ENCODE measurements at places on chromosomes 6 and 20.

- no peak for DNase-seq
Observed at GRCh38 chr6:88144637-88145297, 21.4 kb downstream of the CNR1 start.

- no peak for DNase-seq
Observed at GRCh38 chr6:56299916-56300315, 52.5 kb upstream of the COL21A1 start.

DNA sequence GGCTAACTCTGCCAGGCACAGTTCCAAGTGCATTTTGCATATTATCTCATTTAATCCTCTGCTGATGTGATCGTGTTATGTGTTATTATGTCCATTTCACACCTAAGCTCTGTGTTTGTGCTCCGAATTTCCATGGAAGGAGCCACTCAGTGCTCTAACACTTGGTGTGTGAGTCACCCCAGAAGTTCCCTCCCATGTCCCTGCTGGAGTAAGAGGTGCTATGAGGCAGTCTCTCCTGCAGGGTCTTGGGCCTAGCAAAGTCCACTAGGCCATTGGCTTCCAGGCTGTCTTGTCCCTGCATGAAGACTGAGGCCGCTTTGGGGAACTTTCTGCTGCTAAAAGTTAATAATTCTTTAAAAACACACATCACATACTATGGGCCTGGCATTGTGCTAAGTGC is 405.9 kb upstream of the SULF2 start:
- DNase-seq: no peak

DNA sequence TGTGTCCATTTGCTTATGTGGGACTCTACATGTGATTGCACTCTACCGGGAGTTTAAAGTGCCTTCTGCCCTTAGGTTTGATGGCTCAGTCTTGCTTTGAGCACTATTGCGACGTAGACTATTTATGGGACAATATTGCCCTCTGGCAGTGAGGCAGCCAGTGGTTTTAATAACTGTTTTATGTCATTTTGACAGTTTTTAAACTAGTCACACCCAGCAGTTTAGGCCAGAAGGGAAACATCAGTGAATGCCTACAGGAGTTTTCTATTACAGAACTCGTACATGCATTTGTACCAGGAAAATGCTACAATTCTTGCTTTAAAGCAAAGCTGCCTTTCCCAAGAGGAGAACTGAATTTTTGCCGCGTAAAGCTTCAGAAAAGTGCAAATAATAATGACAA is 813.7 kb downstream of the KIF16B start:
- no peak for DNase-seq

GRCh38 chr20:8055096-8055495 is 35.5 kb upstream of the TMX4 start:
- DNase-seq: no peak

- no peak for DNase-seq
Observed at GRCh38 chr6:97668716-97669115, 385.7 kb upstream of the MMS22L start.

- no peak for DNase-seq
Observed at GRCh38 chr20:44370639-44371218, 15.2 kb downstream of the HNF4A start.

DNA sequence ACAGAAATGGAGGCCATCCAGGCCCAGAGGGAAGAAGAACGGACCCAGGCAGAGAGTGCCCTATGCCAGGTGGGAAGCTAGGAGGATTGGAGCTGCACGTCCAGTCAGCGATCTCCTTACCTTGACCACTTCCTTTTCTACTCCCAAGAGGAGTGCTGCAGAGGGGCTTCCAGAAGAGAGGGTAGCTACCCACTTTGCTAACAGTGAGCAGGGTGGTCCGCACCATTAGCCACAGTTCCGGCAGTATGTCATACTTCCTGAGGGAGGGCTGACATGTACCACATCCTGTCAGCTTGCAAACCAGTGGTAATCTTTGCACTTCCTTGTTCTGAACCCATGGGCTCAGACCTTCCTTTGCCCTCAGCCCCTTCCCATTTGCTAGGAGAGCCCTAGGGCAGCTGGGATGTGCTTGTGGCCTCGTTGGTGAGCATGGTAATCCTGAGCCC is 35.4 kb downstream of the CEP250 start:
- peak; percentile 59 for DNase-seq
